ENCODE measurements at places on chromosomes 1 and 21. TPM values are rescaled to one million over a fixed set of nuclear protein-coding genes. Genes with fewer than 3 reads are reported as not detected.

OR1C1 gene
- not detected for total RNA-seq

GRCh38 chr1:158644449-158644848, 39.4 kb downstream of the OR10Z1 start:
- no peak overlapping the region for H3K4me3 ChIP-seq
- no peaks in the 10 kb centered on the region for H3K4me1 ChIP-seq
- H3K36me3 ChIP-seq: no peaks in the 10 kb centered on the region
- H3K27ac ChIP-seq: no peak overlapping the region
- no peaks in the 10 kb centered on the region for H3K27me3 ChIP-seq

GRCh38 chr1:66357478-66358197, 176.3 kb upstream of the SGIP1 start:
- peak; percentile 49 for DNase-seq
- no peak overlapping the region for H3K27ac ChIP-seq
- H3K4me3 ChIP-seq: no peak overlapping the region
- no peaks in the 10 kb centered on the region for H3K27me3 ChIP-seq

ROR1 gene
- not detected for total RNA-seq

SRSF11 gene
- 185 TPM for total RNA-seq

- no peak overlapping the region for H3K27ac ChIP-seq
- no peaks in the 10 kb centered on the region for H3K4me1 ChIP-seq
- H3K4me3 ChIP-seq: no peak overlapping the region
- peaks cover 54% of the 10 kb centered on the region for H3K36me3 ChIP-seq
- no peak for DNase-seq
These were observed 21.8 kb downstream of the CHD1L start for GRCh38 chr1:147264158-147264768.

ATAD3A gene
- 22.9 TPM for total RNA-seq

GRCh38 chr1:170520601-170521000, 11.4 kb upstream of the GORAB start:
- no peaks in the 10 kb centered on the region for H3K4me1 ChIP-seq
- no peak overlapping the region for H3K27ac ChIP-seq
- H3K36me3 ChIP-seq: no peaks in the 10 kb centered on the region
- H3K27me3 ChIP-seq: no peaks in the 10 kb centered on the region
- H3K4me3 ChIP-seq: no peak overlapping the region

- no peak overlapping the region for H3K27ac ChIP-seq
- no peaks in the 10 kb centered on the region for H3K27me3 ChIP-seq
- H3K4me3 ChIP-seq: no peak overlapping the region
These were observed 24.6 kb upstream of the TRAPPC10 start for GRCh38 chr21:43987509-43987908.

NBPF6 gene
- total RNA-seq: not detected

ADAMTS4 gene
- 1.1 TPM for total RNA-seq

DNA sequence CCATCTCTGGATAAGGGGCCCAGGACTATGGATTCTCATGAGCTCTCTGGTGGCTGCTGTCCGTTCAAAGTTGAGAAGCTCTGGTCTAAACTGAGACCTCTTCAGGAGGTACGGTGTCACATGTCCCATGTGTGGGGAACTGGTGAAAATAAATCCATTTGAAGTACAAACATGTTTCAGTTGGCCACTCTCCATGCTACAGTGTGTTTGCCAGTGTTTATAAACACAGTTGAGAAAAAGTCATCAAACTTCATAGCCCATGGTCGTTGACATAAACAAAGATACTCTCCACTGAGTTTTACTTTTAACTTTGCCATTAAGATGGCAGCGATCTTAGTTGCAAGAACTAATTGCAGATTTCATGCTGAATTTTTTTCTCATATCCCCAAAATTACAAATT, 72.8 kb downstream of the PSMG1 start:
- no peaks in the 10 kb centered on the region for H3K4me1 ChIP-seq
- no peak for DNase-seq
- H3K36me3 ChIP-seq: no peaks in the 10 kb centered on the region
- no peak overlapping the region for H3K27ac ChIP-seq
- no peak overlapping the region for H3K4me3 ChIP-seq
- no peaks in the 10 kb centered on the region for H3K27me3 ChIP-seq

DNA sequence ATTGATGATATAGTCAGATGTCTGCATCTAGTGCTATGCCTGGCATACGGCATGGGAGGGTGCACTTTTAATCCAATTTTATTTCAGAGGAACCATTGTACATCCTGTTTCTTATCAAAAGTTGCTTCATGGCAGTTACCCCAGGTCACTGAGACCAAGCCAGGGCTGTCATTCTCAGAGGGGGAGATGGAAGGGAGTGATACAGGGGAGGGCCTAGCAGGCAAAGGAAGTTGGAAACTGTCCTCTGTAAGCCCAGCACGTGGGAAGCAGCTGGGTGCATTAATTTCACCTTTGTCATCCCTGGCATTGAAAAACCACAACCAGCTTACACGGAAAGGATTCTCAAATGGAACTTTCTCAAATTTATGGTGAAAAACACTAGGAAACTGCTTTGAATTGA, 458.7 kb upstream of the ADAMTS5 start:
- H3K4me3 ChIP-seq: no peak overlapping the region
- H3K27me3 ChIP-seq: no peaks in the 10 kb centered on the region
- DNase-seq: no peak
- H3K27ac ChIP-seq: no peak overlapping the region
- H3K4me1 ChIP-seq: no peaks in the 10 kb centered on the region

- H3K4me1 ChIP-seq: no peaks in the 10 kb centered on the region
- H3K36me3 ChIP-seq: no peaks in the 10 kb centered on the region
- H3K4me3 ChIP-seq: no peak overlapping the region
- H3K27me3 ChIP-seq: no peaks in the 10 kb centered on the region
These were observed 137.0 kb upstream of the IPO9 start for GRCh38 chr1:201691716-201692554.

DNA sequence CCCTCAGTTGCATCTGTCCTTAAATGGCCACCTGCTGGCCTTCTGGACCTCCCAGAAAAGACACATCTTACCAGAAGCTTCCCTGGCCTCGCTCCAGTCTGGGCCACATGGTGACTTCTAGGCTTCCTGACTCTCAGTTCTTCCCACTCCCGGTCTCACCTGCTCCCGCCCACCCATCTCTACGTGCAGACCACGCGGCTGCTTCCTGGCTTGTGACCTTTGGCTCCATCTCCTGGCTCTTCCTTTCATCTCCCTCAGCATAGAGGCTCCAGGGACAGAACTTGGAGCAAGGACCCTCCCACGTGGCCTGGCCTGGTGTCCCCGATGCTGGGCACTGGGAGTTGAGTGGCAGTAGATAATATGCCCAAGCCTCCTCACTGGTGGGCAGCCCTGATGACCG, 124.9 kb upstream of the IRF2BP2 start:
- H3K4me3 ChIP-seq: no peak overlapping the region
- DNase-seq: no peak
- no peak overlapping the region for H3K27ac ChIP-seq
- H3K36me3 ChIP-seq: no peaks in the 10 kb centered on the region
- H3K27me3 ChIP-seq: no peaks in the 10 kb centered on the region
- H3K4me1 ChIP-seq: peaks cover 26% of the 10 kb centered on the region

GRCh38 chr1:69648486-69648885, 80.8 kb downstream of the LRRC7 start:
- no peak overlapping the region for H3K27ac ChIP-seq
- DNase-seq: peak; percentile 58
- H3K4me1 ChIP-seq: no peaks in the 10 kb centered on the region
- no peak overlapping the region for H3K4me3 ChIP-seq
- H3K36me3 ChIP-seq: no peaks in the 10 kb centered on the region

GRCh38 chr1:241770115-241770514, 77.9 kb upstream of the EXO1 start:
- H3K4me3 ChIP-seq: no peak overlapping the region
- DNase-seq: no peak

DNA sequence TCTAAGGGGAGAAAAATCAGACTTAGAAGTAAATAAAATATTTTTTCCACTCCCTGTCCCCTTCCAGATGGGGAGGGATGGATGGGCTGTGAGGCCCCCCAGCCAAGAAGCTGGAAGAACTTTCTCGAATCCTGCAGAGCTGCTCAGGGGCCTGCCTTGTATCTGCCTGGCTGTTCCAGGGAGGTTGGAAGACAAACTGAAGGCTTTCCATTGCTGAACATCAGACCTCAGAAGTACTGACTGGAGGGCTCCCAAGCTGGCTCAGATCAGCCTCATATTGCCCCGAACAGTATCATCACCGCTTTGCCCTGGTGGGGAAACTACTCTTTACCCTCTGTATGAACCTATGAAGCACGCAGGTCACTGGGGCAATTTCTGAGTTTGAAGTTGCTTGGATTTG, 12.4 kb upstream of the F3 start:
- no peak overlapping the region for H3K4me3 ChIP-seq
- H3K27ac ChIP-seq: no peak overlapping the region
- no peak for DNase-seq
- H3K4me1 ChIP-seq: no peaks in the 10 kb centered on the region

DNA sequence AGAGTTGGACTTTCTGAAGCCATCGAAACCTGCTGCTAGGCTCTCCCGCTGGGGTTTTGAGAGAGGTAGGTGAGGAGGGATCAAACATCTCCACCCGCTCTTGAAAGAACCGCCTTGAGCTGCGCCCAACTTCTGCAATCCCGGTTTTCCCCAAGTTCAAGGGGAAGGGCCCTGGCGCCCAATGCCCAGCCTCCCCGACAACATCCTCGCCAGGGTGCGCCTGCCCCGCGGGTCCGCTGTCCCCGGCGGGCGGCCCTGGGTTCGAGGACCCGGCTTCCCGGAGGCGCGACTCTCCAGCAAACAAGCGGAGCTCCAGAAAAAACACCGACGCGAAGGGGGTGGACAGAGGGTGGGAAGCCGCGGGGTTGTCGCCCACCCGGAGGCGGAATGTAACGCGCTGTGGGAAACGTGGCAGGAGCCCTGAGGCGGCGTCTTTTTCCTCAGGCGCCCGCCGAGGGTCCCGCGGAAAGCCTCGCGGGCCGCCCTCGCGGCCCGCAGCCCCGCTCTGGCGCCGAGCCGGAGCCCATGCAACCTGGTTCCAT, 607 bp downstream of the BTG3 start:
- H3K27ac ChIP-seq: peak overlapping the region; percentile 72
- H3K4me3 ChIP-seq: peak overlapping the region; percentile 83
- no peaks in the 10 kb centered on the region for H3K27me3 ChIP-seq
- H3K36me3 ChIP-seq: no peaks in the 10 kb centered on the region
- peak; percentile 37 for DNase-seq

- no peaks in the 10 kb centered on the region for H3K27me3 ChIP-seq
- no peak overlapping the region for H3K27ac ChIP-seq
- DNase-seq: no peak
- H3K36me3 ChIP-seq: no peaks in the 10 kb centered on the region
- H3K4me3 ChIP-seq: no peak overlapping the region
These were observed 298.7 kb downstream of the NTNG1 start for GRCh38 chr1:107439567-107439966.

DNA sequence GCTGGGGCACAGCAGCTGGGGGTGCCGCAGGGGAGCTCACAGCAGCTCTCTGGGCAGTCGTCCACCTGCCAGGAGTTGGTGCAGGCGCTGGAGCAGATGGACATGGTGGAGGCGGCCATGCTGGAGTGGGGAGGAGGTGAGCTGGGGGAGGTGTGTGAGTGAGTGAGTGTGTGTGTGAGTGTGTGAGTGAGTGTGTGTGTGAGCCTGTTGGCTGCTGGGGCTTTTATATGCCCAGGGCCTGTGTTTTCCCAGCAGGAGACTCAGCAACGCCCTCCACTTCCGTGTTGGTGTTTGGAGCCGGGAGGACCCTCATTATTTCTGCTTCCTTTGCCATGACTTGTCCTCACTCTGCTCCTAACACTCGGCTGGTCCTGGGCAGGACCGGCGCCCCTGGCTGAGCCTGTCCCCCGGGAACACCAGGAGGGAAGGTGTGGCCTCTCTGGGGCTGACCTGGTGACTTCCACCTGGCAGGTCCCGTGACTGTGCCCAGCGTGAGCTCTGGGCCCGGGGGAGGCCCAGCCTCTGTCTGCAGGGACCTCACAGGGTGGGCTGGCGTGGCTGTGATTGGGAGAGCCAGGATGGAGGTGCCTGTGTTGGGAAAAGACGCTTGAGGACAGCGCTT, at the start of gene KRTAP10-2:
KRTAP10-2 (minus strand) TSS at position 166 of the 622 bp plus-strand sequence; CDS start at position 119, 47 bp downstream.
- H3K27ac ChIP-seq: no peak within 1 kb of the TSS
- no peak for DNase-seq
- no peaks in the 10 kb centered on the region for H3K27me3 ChIP-seq
- no peak within 1 kb of the TSS for H3K4me3 ChIP-seq
- H3K36me3 ChIP-seq: no peaks in the 10 kb centered on the region
- H3K4me1 ChIP-seq: peaks cover 15% of the 10 kb centered on the region

DNA sequence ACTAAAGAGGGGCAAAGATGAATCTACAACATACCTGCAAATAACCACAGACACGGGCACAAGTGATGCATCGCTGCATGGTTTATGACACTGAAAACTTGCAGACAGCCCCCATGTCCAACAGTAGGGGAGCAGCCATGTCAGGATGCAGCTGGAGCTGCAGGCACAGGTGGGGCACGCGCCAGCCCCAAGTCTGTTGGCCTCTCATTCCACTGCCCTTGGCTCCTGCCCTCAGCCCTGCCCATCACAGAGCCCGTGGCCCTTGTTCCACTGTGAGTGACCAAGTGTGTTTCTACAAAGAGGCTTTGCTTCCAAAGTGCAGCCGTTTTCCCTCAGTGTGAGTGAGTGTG, 3.2 kb upstream of the PADI4 start:
- H3K27ac ChIP-seq: no peak overlapping the region
- no peak for DNase-seq
- no peak overlapping the region for H3K4me3 ChIP-seq
- H3K4me1 ChIP-seq: no peaks in the 10 kb centered on the region

BRDT gene
- not detected for total RNA-seq

VWA1 gene
- total RNA-seq: not detected

DNA sequence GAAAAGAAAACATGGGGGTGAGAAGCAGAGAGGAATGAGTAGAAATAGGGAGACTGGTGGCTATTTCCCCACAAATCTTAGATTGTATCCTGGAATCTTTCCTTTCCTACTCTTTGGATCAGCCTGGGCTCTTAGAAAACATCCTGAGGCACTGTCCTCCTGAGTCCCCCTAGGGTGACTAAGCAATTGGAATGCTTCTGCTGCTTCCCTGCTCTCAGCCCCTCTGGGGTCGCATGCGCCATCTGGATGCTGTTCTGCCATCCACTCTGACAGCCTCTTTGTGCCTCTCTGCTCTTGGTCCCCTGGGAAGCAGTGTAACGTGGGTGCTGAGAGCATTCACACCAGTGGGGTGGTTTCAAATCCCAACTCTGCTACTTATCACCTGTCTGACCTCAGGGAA, 443.0 kb downstream of the SIPA1L2 start:
- no peak overlapping the region for H3K27ac ChIP-seq
- H3K36me3 ChIP-seq: no peaks in the 10 kb centered on the region
- H3K27me3 ChIP-seq: no peaks in the 10 kb centered on the region

SLC19A2 gene
- total RNA-seq: 3.7 TPM

GRCh38 chr1:220045356-220046051, 801 bp downstream of the EPRS1 start:
- H3K36me3 ChIP-seq: no peaks in the 10 kb centered on the region
- H3K4me3 ChIP-seq: peak overlapping the region; percentile 92
- no peaks in the 10 kb centered on the region for H3K27me3 ChIP-seq
- H3K4me1 ChIP-seq: peaks cover 23% of the 10 kb centered on the region

DNA sequence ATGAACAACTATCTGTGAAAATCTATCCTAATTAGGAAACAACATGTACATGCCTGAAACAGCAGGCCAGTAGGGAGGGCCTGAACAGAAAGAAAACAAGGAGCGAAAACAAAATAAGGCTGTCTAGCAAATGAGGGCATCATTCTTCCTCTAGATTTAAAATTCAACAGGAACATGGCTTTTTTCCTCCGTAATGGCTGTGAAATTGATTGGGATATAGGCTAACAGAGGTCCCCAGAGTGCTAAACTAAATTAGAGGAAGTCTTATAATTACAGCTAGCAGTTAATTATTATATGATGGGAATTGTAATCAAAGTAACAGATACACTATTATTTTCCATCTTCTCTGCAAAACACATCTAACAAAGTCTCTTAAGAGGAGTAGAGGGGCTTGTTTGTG, 51.7 kb upstream of the TIAM1 start:
- no peaks in the 10 kb centered on the region for H3K36me3 ChIP-seq
- DNase-seq: no peak
- no peak overlapping the region for H3K27ac ChIP-seq
- H3K4me3 ChIP-seq: no peak overlapping the region
- peaks cover 38% of the 10 kb centered on the region for H3K4me1 ChIP-seq
- H3K27me3 ChIP-seq: no peaks in the 10 kb centered on the region

SLAMF9 gene
- not detected for total RNA-seq
